ENCODE measurements at places on chromosomes 7 and 10.

GRCh38 chr10:89266721-89267453 lies 15.3 kb upstream of the LIPA start:
- DNase-seq = no peak

GRCh38 chr7:141076377-141076776 lies 2.5 kb downstream of the TMEM178B start:
- no peak for DNase-seq

- no peak for DNase-seq
These were observed 125.3 kb downstream of the EBF3 start for GRCh38 chr10:129838794-129839193.

GRCh38 chr7:151518105-151518946 lies 1.4 kb downstream of the RHEB start:
- DNase-seq = peak; percentile 15

- DNase-seq = no peak
These were observed 599.6 kb upstream of the GHITM start for GRCh38 chr10:83539528-83540308.

- no peak for DNase-seq
These were observed 758 bp downstream of the DPCD start for GRCh38 chr10:101588879-101589278.

DNA sequence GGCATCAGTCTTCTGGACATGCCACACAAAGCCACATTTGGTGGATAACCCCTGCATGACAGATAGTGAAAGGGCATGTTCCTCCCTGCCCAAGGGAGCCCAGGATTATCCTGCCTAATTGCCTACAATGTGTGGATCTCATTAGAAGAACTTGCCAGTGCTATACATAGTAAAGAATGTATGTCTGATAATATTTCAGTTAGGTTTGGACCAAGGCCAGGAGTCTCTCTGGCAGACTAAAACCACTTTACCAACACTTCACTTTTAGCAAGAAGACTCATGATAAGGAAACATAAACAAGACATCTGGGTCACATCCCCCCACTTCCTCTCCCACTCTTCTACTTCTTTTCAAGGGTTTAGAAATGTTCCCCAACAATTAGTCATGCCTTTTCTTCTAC lies 196.7 kb downstream of the MTERF1 start:
- DNase-seq = no peak

All from stimulated activated CD8-positive, alpha-beta memory T cell treated with anti-CD3 and anti-CD28 coated beads, Interleukin-4, amount 100 ng/mL, for 1 hour (primary cell).